Activated CD8-positive, alpha-beta memory T cell treated with anti-CD3 and anti-CD28 coated beads for 1 hour (primary cell): ENCODE measurements at places on chromosomes 16 and 17.

DNA sequence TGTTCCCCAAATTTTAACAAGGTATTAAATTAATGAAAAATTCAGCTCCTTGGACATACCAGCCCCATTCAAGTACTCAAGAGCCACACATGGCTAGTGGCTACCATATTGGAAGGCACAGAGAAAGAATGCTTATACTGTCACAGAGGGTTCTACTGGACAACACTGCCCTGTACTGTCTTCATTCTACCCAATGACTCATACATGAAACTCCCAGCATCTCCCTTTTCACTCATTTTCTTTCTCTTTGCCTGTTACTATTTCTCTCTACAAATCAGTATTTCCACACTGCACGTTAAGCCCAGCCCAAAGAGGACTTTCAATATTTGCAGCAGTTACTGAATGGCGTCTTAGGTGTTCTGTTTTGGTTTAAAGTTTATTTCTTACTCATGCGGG is 72.1 kb upstream of the RCVRN start:
- DNase-seq, result no peak

DNA sequence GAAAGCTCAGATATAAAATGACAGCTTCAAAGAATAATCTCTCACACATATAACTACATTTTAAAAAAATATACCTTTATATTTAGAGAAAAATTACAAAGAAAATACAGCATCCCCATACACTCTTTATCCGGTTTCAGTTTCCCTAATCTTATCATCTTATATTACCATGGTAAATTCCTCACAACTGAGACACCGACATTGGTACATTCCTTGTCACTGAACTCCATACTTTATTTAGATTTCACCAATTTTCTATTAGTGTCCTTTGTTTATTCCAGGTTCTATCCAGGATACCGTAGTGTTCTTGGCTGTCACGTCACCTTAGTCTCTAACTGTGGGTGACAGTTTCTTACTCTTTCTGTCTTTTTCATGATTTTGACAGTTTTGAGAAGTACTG is 22.0 kb upstream of the ABCA10 start:
- no peak for DNase-seq

- DNase-seq, result no peak
Measured at GRCh38 chr17:30933966-30934365, 12.2 kb downstream of the ADAP2 start.

DNA sequence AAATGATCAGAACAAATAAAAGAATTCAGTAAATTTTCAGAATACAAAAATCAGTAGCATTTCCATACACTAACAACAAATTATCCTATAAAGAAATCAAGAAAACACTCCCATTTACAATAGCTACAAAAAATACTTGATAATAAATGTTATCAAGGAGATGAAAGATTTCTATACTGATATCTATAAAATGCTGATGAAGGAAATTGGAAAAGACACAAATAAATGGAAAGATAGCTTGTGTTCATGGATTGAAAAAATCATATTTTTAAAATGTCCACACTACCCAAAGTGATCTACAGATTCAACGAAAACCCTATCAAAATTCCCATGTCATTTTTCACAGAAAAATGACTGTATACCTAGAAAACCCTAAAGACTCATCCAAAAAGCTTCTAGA is 18.1 kb downstream of the SLFN12 start:
- no peak for DNase-seq

GRCh38 chr16:87498324-87499188 is 5.7 kb upstream of the ZCCHC14 start:
- no peak for DNase-seq

DNA sequence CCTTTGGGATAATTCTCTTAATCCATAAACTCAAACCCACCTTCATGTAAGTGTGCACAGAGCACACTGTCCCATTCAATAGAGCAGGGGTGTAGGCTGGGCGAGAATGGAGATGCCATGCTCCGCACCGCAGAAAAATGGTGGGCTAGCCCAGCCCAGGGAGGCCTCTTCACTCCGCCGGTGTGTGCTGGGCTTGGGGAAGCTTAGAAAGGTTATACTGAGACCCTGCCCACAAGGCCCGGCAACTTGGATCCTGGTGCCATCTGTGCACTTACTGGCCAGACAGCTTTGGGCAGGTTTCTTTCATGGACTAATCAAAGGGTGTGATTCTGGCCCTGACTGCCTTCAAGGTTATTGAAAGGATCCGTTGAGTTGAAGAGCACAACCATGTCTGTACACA is 3.7 kb upstream of the STAT5A start:
- DNase-seq, result no peak

DNA sequence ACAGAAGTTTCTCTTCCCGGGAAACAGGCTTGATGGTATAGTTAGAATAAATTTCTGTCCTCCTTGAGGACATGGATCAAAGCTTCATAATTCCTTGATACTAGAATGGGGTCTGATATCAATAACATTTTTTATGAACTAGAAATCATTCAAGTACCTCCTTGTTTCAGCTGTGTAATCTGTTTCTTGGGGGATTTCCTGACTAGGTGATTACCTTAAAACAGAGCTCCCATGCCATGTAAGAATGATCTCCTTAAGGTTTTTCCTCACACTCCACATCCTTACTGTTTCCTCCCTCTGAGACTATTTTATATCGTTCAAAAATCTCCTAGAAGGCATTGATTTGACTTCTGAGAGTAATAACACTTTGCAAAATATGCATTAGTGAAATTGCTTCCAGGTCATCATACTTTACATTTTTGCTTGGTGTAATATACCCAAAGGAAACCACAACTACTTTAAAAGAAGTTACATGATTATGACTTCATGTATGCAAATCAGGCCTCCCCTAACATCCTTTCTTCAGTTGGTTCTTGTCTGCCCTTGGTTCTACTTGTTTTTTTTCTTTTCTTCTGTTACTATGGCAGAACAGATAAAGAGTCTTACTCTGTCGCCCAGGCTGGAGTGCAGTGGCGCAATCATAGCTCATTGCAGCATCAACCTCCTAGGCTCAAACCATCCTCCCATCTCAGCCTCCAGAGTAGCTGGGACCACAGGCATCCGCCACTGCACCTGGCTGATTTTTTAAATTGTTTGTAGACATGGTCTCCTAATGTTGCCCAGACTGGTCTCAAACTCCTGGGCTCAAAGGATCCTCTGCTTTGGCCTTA is 388.8 kb downstream of the ZFHX3 start:
- DNase-seq, result no peak

DNA sequence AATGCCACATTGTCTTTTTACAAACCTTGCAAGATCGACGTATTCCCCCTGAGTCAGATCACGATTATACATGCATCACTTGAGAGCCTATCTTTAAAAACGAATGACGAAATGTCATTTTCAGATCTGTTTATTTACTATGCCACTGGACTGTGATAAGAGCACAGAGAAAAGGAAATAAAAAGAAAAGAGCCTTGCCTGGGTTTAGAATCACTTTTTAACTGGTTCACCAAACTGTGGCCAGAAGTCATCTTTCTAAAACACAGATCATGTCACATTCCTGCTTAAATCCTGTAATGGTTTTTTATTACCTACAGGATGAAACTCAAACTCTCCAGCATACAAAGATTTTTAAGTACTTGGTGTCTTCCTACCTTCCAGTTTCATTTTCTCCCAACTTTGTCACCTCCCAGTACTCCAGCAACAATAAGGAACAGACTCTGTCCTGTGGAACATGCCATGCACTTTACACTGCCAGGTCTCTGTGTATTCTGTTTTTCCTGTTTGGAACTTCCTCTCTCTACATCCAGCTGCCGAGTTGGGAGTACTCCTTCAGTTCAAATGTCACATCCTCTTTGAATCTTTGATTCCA is 91.5 kb downstream of the SNX11 start:
- DNase-seq, result no peak

- DNase-seq, result no peak
Measured at GRCh38 chr17:64001763-64002529, 3.8 kb downstream of the PRR29 start.

DNA sequence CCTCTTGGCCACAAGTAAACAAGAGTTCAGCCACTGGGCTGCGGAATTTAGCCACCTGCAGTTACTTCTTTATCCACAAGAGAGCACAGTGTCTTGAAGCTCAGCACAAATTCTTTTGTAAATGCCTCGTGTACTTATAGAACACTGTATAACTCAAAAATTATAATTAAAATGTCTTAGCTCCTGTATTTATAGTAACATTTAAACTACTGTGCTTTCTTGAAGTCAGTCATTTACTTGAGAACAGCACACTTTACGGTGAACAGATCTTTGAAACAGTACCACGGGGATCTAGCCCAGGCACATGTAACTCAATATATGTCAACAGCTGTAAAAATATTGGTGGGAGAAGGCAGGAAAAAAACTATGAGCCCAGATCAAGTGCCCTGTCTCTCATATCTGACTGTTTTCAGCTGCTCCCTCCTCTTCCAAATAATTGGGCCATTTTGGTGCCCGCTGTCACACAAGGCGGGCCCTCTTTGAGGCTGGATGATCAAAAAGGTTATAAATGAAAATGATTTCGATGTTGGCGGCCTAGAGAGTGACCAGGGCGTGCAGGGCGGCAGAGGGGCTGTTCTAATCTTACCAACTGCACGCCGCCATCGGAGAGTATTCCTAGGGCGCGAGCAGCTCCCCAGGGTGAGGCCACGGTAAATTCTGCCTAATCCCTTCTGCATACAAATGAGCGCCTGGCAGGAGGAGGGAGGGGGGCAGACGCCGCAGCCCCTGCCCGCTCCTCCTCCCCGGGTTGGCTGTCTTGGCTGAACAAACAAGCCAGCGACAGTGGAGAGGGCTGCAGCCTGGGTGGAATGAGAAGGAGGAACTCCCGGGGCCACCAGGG is 183.2 kb downstream of the C16orf78 start:
- DNase-seq, result no peak

DNA sequence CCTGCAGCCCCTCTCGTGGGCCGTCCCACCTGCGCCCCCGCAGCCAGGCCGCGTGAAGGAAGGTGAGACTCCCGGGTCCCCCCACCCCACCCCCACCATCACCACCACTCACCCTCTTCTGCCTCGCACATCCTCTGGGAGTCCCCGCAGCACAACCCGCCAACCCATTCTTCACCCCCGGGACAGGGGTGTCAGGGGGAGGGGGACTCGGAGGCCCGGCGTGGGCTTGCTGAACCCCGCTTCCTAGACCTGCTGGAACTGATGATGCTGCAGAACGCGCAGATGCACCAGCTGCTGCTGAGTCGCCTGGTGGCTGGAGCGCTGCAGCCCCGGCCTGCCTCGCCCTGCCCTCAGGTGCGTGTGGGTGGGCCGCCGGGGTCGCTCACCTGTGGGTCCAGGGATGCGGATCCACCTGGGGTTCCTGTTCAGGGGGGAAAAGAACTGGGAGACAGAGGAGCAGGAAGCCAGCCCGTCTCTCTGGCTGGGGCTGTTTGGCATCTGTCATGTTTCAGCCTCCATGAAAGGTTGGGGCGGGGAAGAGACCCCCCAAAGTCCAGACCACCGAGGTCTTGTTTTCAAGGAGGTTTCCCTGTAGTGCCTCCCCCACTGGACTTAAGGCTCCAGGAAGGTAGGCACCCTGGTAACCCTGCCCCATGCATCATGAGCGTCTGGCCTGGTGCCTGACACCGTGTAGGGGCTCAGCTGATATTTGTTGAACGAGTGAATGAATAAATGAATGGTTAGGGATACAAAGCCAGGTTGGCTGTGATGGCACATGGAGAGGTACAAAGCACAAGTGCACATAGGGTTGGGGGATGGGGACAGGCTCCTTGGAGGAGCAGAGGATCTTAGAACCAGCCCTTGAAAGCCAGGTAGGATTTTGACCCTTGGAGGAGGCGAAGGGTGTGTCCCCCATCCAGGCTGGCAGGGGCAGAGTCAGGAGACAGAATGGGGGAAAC is 849 bp downstream of the PRR29 start:
- DNase-seq, result no peak

GRCh38 chr17:77140878-77141767 is at the start of gene SEC14L1:
Gene SEC14L1, plus strand, starts transcription at chr17:77140969. Its CDS starts 2,628 bp downstream, at chr17:77143597.
- no peak for DNase-seq

GRCh38 chr16:57999971-58000705 is at the start of gene ZNF319:
Gene ZNF319, minus strand, starts transcription at chr16:58000672. Its CDS starts 2,407 bp downstream, at chr16:57998265.
- DNase-seq, result no peak

GRCh38 chr17:42804918-42805367 is 6.3 kb downstream of the CNTD1 start:
- no peak for DNase-seq

- no peak for DNase-seq
Measured at GRCh38 chr16:4486126-4486893, 10.1 kb downstream of the HMOX2 start.

DNA sequence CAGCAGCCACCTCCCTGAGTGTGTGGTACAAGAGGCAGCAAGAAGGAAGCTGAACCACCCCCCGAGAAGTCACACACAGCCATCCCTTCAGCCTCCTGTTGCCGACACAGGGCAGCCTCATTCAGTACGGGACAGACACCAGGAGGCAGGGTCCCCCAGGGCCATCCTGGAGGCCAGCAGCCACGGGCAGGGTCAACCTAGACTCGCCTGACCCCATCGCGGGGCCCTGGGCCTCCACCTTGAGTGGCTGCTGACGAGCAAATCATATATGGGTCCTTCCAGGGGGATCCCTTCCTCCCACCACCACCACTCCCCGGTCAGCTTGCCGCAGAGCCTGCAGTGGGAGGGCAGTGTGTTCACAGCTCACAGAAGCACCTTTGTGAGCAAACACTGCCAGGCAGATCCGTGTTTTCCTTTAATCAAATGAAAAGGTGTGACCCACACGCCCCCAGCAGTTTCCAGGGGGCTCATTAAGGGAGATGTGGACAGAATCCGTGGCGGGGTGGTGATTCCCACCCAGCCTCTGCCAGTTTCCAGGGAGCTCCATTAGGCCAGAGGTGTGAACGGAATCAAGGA is 5.6 kb upstream of the ACSF3 start:
- DNase-seq, result no peak

DNA sequence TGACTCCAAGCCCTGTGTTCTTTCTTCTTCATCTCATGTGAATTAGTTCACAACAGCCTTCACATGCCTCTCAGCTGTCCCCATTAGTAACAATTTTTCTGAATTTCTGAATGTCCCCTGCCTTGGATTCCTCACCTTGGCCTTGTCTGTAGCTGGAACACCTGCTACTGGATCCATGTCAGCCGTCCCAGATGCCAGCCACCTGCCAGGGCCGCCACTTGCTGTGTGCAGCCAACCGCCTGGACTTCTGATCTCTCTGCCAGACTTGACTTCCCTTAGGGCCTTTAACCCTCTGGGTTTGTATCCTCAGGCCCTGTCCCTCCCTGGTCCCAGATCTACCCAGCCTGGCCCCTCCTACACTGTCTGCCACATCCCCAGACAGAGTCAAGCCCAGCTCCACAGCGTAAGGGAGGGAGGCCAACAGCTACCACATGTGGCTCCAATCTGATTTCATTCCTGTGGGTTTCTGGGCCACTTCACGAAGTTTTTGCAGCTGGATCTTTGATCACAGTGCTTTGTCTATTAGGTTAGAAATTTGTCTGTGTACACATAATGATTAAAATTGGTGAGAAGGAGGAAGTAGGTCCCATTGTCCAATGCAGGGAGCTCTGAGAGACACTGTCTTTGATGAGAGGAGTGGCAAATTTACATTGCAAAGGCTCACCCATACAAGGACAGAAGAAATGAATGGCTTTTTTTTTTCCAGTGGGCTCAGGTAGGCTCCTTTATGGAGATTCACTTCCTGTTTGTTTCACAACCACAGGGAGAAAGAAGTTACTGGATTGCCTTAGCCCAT is 15.3 kb downstream of the MPP2 start:
- DNase-seq, result no peak
